Testis (tissue), 5 donors: ENCODE measurements at places on chromosomes 6 and 20.

GRCh38 chr6:86686496-86686895 is 250.8 kb upstream of the HTR1E start:
- no peaks in the 10 kb centered on the region for H3K4me1 ChIP-seq
- H3K36me3 ChIP-seq: no peaks in the 10 kb centered on the region
- no peaks in the 10 kb centered on the region for H3K27me3 ChIP-seq

GRCh38 chr6:1491591-1492319 is 102.4 kb downstream of the FOXF2 start:
- H3K4me3 ChIP-seq: no peak overlapping the region
- H3K4me1 ChIP-seq: no peaks in the 10 kb centered on the region
- no peaks in the 10 kb centered on the region for H3K36me3 ChIP-seq
- no peaks in the 10 kb centered on the region for H3K27me3 ChIP-seq

- DNase-seq: no peak
- H3K4me1 ChIP-seq: no peaks in the 10 kb centered on the region
Observed at GRCh38 chr6:6766230-6766905, 177.8 kb downstream of the LY86 start.

GRCh38 chr20:6575912-6576401 is 191.5 kb upstream of the BMP2 start:
- H3K36me3 ChIP-seq: no peaks in the 10 kb centered on the region
- no peak for DNase-seq
- H3K27me3 ChIP-seq: no peaks in the 10 kb centered on the region
- no peaks in the 10 kb centered on the region for H3K4me1 ChIP-seq

- no peak overlapping the region for H3K27ac ChIP-seq
- H3K27me3 ChIP-seq: no peaks in the 10 kb centered on the region
- no peak for DNase-seq
Observed at GRCh38 chr6:119527231-119527578, 177.6 kb upstream of the MAN1A1 start.

DNA sequence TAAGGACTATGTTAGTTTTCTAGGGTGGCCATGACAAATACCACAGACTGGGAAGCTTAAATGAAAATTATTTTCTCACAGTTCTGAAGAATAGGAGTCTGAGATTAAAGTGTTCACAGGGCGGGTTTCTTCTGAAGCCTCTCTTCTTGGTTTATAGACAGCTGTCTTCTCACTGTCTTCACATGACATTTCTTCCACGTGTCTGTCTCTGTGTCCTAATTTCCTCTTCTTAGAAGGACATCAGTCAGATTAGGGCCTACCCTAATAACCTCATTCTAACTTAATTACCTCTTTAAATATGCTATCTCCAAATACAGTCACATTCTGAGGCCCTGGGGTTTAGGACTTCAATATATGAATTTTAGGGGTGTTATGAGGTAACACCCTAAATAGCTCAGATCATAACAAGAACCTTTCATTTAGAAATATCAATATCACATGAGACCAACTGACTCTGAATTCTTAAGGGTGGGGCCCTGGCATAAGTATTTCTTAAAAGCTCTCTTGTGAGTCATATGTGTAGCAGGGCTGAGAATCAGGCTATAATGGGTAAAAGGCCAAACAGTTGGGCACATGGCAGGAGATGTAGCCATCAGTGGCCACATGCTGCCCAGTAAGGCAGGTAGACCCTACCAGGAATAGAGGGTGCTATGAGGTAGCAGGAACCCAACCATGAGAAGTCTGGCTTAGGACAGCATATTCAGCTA is 62.0 kb upstream of the TENT5A start:
- no peak overlapping the region for H3K4me3 ChIP-seq
- H3K27ac ChIP-seq: no peak overlapping the region
- no peaks in the 10 kb centered on the region for H3K27me3 ChIP-seq
- no peak for DNase-seq
- no peaks in the 10 kb centered on the region for H3K4me1 ChIP-seq

DNA sequence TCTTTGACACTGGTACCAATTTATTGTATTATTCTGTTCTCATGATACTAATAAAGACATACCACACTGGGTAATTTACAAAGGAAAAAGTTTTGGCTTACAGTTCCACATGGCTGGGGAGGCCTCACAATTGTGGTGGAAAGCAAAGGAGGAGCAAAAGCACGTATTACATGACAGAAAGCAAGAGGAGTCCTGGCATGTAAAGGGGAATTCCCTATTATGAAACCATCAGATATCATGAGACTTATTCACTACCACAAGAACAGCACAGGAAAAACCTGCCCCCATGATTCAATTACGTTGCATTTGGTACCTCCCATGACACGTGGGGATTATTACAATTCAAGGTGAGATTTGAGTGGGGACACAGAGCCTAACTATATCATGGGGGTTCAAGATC is 43.4 kb downstream of the SLC22A2 start:
- H3K27me3 ChIP-seq: no peaks in the 10 kb centered on the region
- no peaks in the 10 kb centered on the region for H3K4me1 ChIP-seq
- no peak for DNase-seq

DNA sequence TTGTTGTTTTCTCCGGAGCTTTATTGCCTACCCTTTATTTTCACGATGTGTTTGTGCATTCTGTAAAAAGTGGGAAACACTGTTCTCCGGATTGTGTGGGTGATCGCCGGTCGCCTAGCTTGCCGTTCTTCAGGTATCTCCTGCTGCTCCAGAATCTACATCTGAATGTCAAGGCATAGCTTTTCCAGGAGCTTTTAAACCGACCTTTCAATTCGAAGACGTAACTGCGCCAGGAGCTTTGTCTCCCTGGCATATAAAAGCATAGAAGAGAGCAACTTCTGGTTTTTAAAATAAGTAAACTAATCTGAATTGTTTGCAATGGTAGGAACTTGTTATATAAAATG is 96.0 kb downstream of the HFE start:
- H3K36me3 ChIP-seq: no peaks in the 10 kb centered on the region
- no peaks in the 10 kb centered on the region for H3K27me3 ChIP-seq
- DNase-seq: no peak
- H3K27ac ChIP-seq: peak overlapping the region; percentile 85
- peak overlapping the region; percentile 39 for H3K4me3 ChIP-seq

- H3K27me3 ChIP-seq: no peaks in the 10 kb centered on the region
- no peaks in the 10 kb centered on the region for H3K4me1 ChIP-seq
- no peak overlapping the region for H3K27ac ChIP-seq
- DNase-seq: no peak
- no peak overlapping the region for H3K4me3 ChIP-seq
Observed at GRCh38 chr6:125886914-125887313, 69.7 kb upstream of the HINT3 start.

- no peaks in the 10 kb centered on the region for H3K27me3 ChIP-seq
- H3K36me3 ChIP-seq: no peaks in the 10 kb centered on the region
- no peak overlapping the region for H3K4me3 ChIP-seq
- DNase-seq: no peak
Observed at GRCh38 chr6:97870273-97870672, 587.3 kb upstream of the MMS22L start.

DNA sequence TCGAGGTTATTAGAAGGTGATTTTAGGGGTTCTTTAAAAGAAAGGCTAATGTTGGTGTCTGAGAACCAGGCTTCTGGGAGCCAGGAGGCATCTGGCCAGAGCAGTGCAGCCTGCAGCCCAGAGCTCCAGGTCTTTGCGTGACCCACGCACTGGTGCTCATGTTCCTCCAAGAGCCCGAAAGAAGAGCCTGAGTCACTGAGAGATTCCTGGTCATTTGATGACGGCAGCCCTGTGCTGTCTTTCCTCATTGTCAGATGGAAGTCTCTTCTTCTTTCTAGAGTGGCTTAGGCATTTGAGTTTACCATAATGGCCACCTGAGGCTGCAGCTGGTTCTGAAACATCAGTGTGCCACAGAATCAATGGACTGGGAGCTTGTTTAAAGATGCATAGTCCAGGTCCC is 46.4 kb downstream of the CD109 start:
- H3K4me3 ChIP-seq: no peak overlapping the region
- no peaks in the 10 kb centered on the region for H3K36me3 ChIP-seq
- H3K27ac ChIP-seq: no peak overlapping the region
- no peaks in the 10 kb centered on the region for H3K27me3 ChIP-seq

DNA sequence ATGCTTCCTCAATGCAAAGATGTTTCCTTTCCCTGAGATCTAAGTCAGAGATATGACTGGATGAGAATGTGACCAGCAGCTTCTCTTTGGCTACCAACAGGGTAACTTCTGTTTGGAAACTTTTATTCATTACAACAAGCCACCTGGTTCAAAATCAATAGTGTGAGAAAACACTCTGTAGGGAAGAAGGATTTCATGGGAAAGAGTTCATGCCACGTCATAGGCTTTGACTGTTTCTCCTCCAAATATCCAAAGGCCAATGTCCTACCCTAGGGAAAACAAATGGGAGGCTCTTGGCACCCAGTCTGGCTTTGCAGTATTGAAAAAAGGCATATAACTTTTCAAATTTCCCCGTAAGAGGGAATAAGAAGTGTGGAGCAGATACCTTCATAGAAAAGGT is 245.5 kb downstream of the FNDC1 start:
- DNase-seq: no peak
- H3K4me3 ChIP-seq: no peak overlapping the region
- H3K27ac ChIP-seq: no peak overlapping the region
- no peaks in the 10 kb centered on the region for H3K4me1 ChIP-seq
- H3K27me3 ChIP-seq: no peaks in the 10 kb centered on the region

DNA sequence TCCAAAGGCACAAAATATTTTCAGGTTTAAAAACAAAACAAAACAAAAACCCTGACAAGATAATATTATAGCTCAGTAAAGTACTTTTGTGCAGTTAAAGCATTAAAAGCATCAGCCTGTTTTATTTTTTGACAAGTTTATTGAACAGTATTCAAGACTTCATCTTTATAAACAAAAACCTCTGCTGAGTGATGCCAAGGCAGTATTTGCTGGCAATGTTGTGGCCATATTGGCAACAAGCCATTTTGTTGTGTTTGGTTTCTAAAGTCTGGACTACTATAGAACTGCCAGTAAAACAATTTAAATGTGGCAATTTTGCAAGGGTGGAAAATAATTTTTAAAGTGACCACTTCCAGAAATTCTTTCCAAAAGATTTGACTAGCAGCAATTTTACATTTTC is 15.9 kb downstream of the CPNE1 start:
- no peaks in the 10 kb centered on the region for H3K4me1 ChIP-seq
- no peak overlapping the region for H3K4me3 ChIP-seq
- no peaks in the 10 kb centered on the region for H3K36me3 ChIP-seq
- no peak overlapping the region for H3K27ac ChIP-seq
- no peaks in the 10 kb centered on the region for H3K27me3 ChIP-seq

GRCh38 chr6:8181160-8181881 is 79.0 kb upstream of the EEF1E1 start:
- no peaks in the 10 kb centered on the region for H3K27me3 ChIP-seq
- H3K36me3 ChIP-seq: no peaks in the 10 kb centered on the region
- DNase-seq: no peak

GRCh38 chr6:131117878-131118277 is 17.4 kb upstream of the AKAP7 start:
- no peak for DNase-seq
- H3K27ac ChIP-seq: no peak overlapping the region
- no peak overlapping the region for H3K4me3 ChIP-seq
- H3K27me3 ChIP-seq: no peaks in the 10 kb centered on the region

- DNase-seq: no peak
- no peaks in the 10 kb centered on the region for H3K27me3 ChIP-seq
- H3K4me3 ChIP-seq: no peak overlapping the region
- H3K36me3 ChIP-seq: no peaks in the 10 kb centered on the region
- H3K4me1 ChIP-seq: peaks cover 5% of the 10 kb centered on the region
Observed at GRCh38 chr6:37115236-37115895, 54.6 kb upstream of the PIM1 start.

DNA sequence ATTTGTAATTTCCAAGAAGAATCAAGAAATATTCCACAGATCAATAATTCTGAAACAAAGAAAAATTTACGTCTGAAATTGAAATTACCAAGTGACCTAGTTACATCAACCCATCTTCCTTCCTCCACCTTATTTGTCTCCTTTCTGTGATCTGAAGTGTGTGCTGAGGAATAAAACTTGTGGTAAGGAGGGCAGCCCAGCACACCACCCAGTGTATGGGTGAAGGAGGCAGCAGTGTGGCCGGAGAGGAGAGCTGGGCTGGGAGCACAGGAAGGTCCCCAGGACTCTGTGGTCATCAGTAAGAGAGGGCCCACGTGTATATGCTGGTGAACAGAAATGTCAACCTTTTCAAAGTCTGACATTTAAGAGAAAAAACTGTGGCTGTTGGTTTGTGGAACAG is 11.3 kb upstream of the CCR6 start:
- no peaks in the 10 kb centered on the region for H3K36me3 ChIP-seq
- peaks cover 5% of the 10 kb centered on the region for H3K4me1 ChIP-seq
- H3K27ac ChIP-seq: no peak overlapping the region
- no peak for DNase-seq
- H3K27me3 ChIP-seq: no peaks in the 10 kb centered on the region

GRCh38 chr6:147205690-147206600 is 1.7 kb downstream of the STXBP5 start:
- H3K27me3 ChIP-seq: no peaks in the 10 kb centered on the region
- no peaks in the 10 kb centered on the region for H3K36me3 ChIP-seq
- H3K4me3 ChIP-seq: no peak overlapping the region
- no peaks in the 10 kb centered on the region for H3K4me1 ChIP-seq

GRCh38 chr6:31815025-31815838 is at the start of the genes HSPA1A and HSPA1L:
HSPA1A (plus strand) TSS chr6:31815543; CDS start chr6:31815757, 214 bp downstream.
HSPA1L (minus strand) TSS chr6:31815283; CDS start chr6:31811972, 3,311 bp downstream.
- peak within 1 kb of the TSS; percentile 70 for H3K4me3 ChIP-seq
- H3K4me1 ChIP-seq: peaks cover 12% of the 10 kb centered on the region
- no peaks in the 10 kb centered on the region for H3K27me3 ChIP-seq
- no peaks in the 10 kb centered on the region for H3K36me3 ChIP-seq
- peak; percentile 95 for DNase-seq

- no peaks in the 10 kb centered on the region for H3K27me3 ChIP-seq
- no peaks in the 10 kb centered on the region for H3K36me3 ChIP-seq
- DNase-seq: no peak
- H3K27ac ChIP-seq: no peak overlapping the region
- H3K4me1 ChIP-seq: no peaks in the 10 kb centered on the region
Observed at GRCh38 chr6:92111386-92111785, 1308.0 kb downstream of the EPHA7 start.

GRCh38 chr6:24106291-24106690 is 19.7 kb upstream of the NRSN1 start:
- DNase-seq: no peak
- H3K4me1 ChIP-seq: no peaks in the 10 kb centered on the region
- H3K27me3 ChIP-seq: no peaks in the 10 kb centered on the region

- DNase-seq: peak; percentile 56
- peak overlapping the region; percentile 52 for H3K4me3 ChIP-seq
- peak overlapping the region; percentile 89 for H3K27ac ChIP-seq
- H3K4me1 ChIP-seq: peaks cover 16% of the 10 kb centered on the region
- no peaks in the 10 kb centered on the region for H3K36me3 ChIP-seq
Observed at GRCh38 chr20:17679941-17680835, 1.9 kb downstream of the RRBP1 start.

DNA sequence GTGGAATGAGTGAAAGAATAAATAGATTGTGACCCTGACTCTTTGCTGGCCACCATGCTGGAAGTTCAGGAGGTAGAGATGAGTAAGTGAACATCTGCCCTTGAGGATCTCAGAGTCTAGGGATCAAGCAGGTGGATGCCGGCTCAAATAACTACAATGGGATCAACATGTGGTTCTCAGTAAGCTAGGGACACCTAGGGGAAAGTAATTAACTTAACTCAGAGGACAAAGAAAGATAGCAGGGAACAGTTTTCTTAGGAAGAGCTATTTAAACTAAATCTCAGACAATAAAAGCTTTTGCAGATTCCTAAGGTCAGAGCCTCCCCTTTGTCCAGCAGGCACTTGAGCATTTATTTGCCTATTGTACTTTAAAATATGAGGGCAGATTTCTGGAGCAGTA is 29.1 kb downstream of the SLC13A3 start:
- no peaks in the 10 kb centered on the region for H3K4me1 ChIP-seq
- no peak overlapping the region for H3K27ac ChIP-seq
- no peak for DNase-seq
- H3K36me3 ChIP-seq: no peaks in the 10 kb centered on the region
- no peak overlapping the region for H3K4me3 ChIP-seq

- no peak overlapping the region for H3K27ac ChIP-seq
- H3K27me3 ChIP-seq: no peaks in the 10 kb centered on the region
- DNase-seq: no peak
- no peaks in the 10 kb centered on the region for H3K36me3 ChIP-seq
- no peaks in the 10 kb centered on the region for H3K4me1 ChIP-seq
- H3K4me3 ChIP-seq: no peak overlapping the region
Observed at GRCh38 chr6:3765415-3765814, 13.9 kb upstream of the PXDC1 start.
